T47D (cell line): ENCODE measurements at places on chromosomes 1 and 21.

GRCh38 chr1:212664409-212665199 is 35.0 kb downstream of the BATF3 start:
- DNase-seq: no peak

- DNase-seq: peak; percentile 36
Observed at GRCh38 chr1:212915245-212916091, 34.9 kb upstream of the VASH2 start.

- no peak for DNase-seq
Observed at GRCh38 chr1:201696217-201696761, 132.7 kb upstream of the IPO9 start.

DNA sequence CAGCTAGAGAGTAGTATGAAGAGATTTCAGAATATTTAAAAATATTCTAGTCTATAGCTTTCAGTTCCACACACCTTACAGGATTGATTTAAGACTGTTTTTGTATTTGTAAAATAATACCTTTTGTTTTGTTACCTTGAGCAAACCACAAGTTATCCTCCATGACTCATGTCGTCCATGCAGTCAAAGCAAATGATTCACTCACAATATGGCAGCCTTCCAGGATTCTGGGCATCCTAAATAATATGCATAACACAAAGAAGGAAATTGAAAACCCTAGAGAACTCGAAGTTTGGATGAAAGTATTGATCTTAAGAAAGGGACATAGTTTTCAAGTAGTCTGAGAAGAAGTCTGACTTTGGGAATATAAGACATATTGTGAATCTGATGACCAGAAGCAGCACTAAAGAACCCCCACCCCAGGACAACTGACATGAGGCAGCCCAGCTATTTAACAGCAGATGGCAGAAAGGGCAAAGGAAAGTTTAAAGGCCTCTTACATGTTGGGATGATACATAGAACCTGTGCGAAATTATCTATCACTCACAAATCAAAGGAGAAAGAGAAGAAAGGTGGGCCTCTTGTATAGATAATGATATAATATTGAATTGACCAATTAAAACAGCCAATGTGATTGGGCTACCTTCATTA is 857.9 kb downstream of the BRINP3 start:
- DNase-seq: no peak

DNA sequence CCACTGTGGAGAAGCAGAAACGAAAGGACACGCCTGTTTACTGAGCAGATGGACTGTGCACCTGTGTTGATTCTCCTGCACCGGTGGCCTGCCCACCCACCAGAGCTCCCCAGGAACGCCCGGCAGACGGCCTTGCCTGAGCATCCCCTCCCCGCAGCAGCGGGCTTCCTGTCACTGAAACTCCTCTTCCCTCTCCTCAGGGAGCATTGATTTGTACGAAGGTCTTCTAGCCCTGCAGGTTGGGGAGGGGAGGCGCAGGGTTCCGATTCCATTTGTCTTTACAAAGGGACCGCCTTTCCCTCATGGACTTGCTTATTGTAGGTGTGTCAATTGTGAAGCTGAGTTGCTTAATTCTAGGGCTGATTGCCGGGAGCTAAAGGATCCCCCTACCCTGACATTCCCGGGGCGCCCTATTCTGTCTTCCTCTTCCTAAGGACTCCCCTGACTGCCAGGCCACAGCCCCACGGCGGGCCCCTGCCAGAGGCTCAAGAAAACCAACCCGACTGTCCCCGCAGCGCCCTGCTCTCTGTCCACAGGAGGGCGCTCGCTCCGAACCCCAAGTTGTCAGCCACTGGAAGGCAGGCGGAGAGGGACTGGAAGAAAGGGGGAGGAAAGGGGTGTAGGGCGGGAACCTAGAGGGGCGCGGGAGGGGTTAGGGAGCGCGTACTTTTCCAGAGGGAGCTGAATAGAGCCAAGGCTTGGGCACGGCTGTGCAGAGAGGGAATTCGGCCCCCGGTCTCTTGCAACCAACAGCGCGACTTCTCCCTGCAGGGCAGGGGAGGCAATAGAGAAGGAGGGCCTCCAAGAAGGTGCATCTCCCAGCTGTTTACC is 2.8 kb downstream of the S100A6 start:
- DNase-seq: peak; percentile 87

GRCh38 chr1:47708658-47709018 is 270.8 kb downstream of the FOXD2 start:
- no peak for DNase-seq

DNA sequence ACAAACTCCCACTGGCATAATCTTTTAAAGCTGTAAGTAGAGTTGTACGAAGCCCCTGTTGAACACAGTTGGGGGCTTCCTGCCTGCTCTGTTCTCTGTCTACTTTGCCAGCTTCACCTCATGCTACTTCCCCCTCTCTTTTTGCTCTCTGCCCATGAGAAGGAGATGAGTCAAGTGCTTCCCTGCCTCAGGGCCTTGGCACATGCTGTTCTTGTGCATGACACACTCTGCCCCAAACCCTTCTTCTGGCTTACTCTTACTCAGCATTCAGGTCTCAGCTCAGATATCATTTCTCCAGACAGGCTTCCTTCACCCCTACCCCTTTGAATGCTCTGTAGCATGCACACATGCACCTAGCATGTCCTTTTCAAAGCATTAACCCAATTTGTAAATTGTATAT is 208.8 kb downstream of the FOXD2 start:
- DNase-seq: no peak

- no peak for DNase-seq
Observed at GRCh38 chr1:245873883-245874671, 633.0 kb downstream of the SMYD3 start.

- DNase-seq: no peak
Observed at GRCh38 chr1:203206129-203206687, 19.7 kb upstream of the CHI3L1 start.

DNA sequence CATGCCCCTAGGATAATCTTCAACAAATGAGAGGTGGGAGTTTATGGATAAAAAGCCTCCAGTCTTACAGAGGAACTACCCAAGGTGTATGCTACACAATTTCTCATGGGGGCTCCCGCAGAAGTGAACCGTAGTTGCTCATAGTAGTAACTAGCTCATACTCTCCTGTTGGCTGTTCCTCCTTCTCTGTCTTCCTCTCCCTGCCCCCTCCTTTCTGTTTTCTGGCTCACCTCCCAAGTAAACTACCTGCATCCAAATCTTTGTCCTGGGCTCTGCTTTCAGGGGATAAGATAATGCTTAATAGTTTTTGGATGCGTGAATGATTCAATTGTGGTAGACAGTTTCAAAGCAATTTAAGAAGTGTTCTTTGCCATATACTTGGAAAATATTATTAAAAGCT is 90.1 kb upstream of the ROR1 start:
- no peak for DNase-seq

GRCh38 chr1:188444526-188444925 is 1615.8 kb downstream of the PLA2G4A start:
- no peak for DNase-seq

GRCh38 chr1:171501305-171502024 is 16.1 kb downstream of the PRRC2C start:
- DNase-seq: no peak

GRCh38 chr1:61921435-61921834 is 179.2 kb downstream of the PATJ start:
- no peak for DNase-seq

- DNase-seq: no peak
Observed at GRCh38 chr1:934991-935750, 11.4 kb downstream of the SAMD11 start.

- no peak for DNase-seq
Observed at GRCh38 chr1:240295811-240296210, 204.1 kb downstream of the FMN2 start.

GRCh38 chr1:13435458-13435857 is 25.2 kb downstream of the PRAMEF20 start:
- no peak for DNase-seq

DNA sequence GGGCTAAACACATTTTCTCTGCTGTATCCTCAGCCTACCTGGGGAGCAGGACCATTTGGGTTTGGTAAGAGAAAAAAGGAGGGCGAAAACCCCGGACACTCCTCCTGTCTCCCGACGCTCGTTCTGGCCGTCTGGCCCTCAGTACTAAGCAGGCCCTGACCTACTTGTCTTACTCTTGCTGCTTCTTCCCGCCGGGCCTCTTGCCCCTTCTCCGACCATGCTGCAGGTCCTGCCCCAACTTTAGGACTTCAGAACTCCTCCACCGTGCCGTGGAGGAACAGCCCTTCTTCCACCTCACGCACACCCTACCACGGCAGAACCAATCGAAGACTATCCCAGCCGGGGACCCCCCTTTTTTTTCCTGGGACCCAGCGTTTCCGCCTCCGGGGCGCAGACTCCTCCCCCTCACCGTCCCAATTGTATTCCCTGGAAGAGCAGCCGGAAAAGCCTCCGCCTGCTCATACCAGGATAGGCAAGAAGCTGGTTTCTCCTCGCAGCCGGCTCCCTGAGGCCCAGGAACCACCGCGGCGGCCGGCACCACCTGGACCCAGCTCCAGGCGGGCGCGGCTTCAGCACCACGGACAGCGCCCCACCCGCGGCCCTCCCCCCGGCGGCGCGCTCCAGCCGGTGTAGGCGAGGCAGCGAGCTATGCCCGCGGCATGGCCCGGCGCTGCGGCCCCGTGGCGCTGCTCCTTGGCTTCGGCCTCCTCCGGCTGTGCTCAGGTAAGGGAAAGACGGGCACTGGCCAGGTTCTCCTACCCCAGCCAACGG is at the start of gene CHRNB2:
Gene CHRNB2 (plus strand): TSS at position 393 of the 771 bp plus-strand sequence. CDS start 267 bp downstream, at position 660.
- peak; percentile 93 for DNase-seq

GRCh38 chr1:208864366-208864965 is 620.3 kb upstream of the PLXNA2 start:
- DNase-seq: no peak

DNA sequence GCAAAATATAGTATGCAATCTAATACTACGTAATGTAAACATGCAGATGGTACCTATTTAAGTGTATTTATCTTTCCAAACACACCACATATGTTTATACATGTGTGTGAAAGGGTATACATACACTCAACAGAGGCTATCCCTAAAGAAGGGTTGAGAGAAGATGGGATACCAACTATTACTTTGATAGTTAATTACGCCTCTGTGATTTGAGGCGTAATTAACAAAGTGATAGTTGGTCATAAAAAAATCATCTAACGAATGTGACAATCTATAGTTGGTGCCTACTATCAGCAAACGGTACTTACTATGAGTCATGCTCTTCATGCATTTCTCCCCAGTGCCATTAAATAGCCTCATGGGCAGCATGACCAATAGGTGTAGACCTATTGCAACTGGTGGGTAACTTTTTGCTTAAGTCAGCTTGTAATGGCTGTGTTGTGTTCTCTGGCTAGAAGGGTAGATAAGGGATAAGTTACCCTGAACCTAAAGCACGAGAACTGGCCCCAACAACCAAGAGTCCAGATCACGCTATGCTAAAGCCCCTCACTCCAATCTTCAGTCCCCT is 15.3 kb downstream of the RCAN1 start:
- no peak for DNase-seq

DNA sequence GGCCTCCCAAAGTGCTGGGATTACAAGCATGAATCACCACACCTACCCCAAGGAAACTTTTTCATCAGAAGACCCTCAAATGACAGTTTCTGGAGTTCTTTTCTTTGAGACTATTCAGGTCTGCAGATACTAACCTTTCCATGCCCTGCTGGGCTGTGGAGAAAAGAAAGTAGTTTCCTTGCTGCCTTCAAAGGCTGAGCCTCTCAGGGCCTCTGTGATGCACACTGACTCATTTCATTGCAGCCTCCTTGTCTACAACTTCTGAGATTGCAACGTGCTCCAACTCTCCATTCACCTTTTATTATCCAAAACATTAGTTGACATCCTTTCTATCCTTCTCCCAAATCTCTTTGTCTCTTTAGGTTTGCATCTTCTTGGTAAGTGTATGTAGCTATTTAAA is 8.8 kb upstream of the SAMSN1 start:
- no peak for DNase-seq

- no peak for DNase-seq
Observed at GRCh38 chr1:119222271-119222670, 81.8 kb upstream of the WARS2 start.

DNA sequence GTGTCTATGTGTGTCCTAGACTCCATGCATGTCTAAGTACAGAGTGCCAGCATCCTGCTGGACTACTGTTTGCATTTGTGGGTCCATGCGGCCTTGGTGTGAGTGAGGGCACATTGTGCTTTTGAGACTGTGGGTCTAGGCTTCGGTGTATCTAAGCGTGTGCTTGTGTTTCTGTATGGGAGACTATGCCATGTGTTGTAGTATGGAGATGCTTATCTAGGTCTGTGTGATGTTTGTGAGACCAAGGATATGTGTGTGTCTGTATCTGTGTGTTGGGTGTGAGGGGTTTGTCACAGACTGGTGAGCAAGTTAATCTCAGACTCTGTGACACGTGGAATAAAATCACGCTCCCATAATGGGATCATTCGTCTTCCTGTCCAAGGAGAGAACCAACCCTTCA is 14.5 kb downstream of the AHDC1 start:
- DNase-seq: no peak

- no peak for DNase-seq
Observed at GRCh38 chr1:174200746-174201145, 41.4 kb downstream of the RABGAP1L start.

GRCh38 chr1:39086386-39086785 is 60.2 kb downstream of the NDUFS5 start:
- no peak for DNase-seq

GRCh38 chr21:44475266-44475845 is 20.0 kb downstream of the LRRC3 start:
- DNase-seq: no peak

DNA sequence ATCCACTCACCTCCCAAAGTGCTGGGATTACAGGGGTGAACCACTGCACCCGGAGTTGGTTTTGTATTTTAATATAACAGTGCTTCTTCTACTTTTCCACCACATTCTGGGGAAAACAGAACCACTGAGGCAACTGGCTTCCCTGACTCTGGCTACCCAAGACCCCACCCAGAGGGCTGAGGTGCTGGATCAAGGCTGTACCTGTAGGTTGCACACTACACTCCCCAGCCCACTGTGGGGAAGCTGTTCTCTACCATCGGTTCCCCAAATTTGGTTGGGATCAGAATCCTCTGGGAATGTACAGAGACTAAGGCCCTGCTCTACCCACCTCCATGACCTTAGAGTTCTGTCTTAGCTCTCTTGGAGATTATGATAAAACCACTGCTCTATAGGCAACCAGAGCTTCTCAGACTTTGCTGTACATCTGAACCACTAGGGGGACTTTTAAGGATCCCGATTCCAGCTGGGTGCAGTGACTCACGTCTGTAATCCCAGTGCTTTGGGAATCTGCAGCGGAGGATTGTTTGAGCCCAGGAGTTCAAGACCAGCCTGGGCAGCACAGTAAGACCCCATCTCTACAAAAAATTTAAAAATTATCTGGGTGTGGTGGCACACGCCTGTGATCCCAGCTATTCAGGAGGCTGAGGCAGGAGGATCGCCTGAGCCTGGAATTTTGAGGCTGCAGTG is 51.6 kb downstream of the GNG4 start:
- peak; percentile 72 for DNase-seq

GRCh38 chr21:26948194-26948593 is 18.7 kb downstream of the ADAMTS5 start:
- no peak for DNase-seq

DNA sequence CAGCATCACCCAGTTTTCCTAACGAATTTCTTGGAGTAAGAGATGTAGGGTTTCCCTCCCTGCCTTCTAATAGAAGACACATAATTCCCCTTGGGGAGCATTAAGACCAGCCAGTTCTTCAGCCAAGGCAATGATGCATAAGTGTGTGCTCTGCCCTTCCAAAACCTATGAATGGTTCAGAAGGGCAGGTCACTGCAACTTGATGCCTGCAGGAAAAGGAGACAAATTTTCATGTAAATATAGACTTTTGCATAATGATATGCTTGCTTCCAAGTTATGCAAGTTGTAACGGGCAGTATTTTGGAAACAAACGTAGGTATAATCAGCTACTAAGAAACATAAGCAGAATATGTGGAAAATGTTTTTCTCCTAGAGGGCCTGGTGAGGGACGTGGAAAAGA is 31.6 kb downstream of the PTGS2 start:
- no peak for DNase-seq

- no peak for DNase-seq
Observed at GRCh38 chr1:160068225-160068624, 1.7 kb downstream of the KCNJ10 start.
